Endodermal cell (in vitro differentiated cells): ENCODE measurements at places on chromosomes 6 and 20. TPM values are rescaled to one million over a fixed set of nuclear protein-coding genes. Genes with fewer than 3 reads are reported as not detected.

Gene SYTL3
- total RNA-seq: 0.20 and 0.79 TPM in 2 replicates

Gene ETV7
- total RNA-seq: 0.21 to 0.49 TPM (median 0.42 TPM) in 3 replicates

Gene ID4
- 9.9 to 39.5 TPM (median 38.5 TPM) in 3 replicates for total RNA-seq

Gene OLIG3
- total RNA-seq: not detected in 2 replicates

Gene WFDC6
- total RNA-seq: not detected in 2 replicates

Gene SIGLEC1
- not detected in 3 replicates for total RNA-seq

Gene SPEF1
- 0.44 and 0.77 TPM in 2 replicates for total RNA-seq

Gene MAN1A1
- 41.6 and 43.7 TPM in 2 replicates for total RNA-seq

Gene PACRG
- 0.42 TPM in 1 of 3 replicates, not detected in the others for total RNA-seq

Gene CFB
- 0.51 to 0.66 TPM in 2 of 3 replicates, not detected in the other for total RNA-seq

Gene ECT2L
- not detected in 3 replicates for total RNA-seq

Gene UBE3D
- 16.7 to 20.8 TPM (median 18.0 TPM) in 3 replicates for total RNA-seq

Gene FAM135A
- 14.2 to 34.0 TPM (median 29.4 TPM) in 3 replicates for total RNA-seq

Gene ERVFRD-1
- not detected in 3 replicates for total RNA-seq

Gene TRAPPC3L
- total RNA-seq: not detected in 2 replicates

Gene WASF1
- 31.1 to 37.1 TPM (median 31.8 TPM) in 3 replicates for total RNA-seq

Gene GPR31
- total RNA-seq: not detected in 2 replicates

Gene SLC22A3
- total RNA-seq: 4.6 to 7.7 TPM (median 7.4 TPM) in 3 replicates

Gene ADAM33
- 3.0 and 3.3 TPM in 2 replicates for total RNA-seq

Gene KCNK5
- 17.1 to 34.2 TPM (median 32.2 TPM) in 3 replicates for total RNA-seq

Gene OVOL2
- total RNA-seq: 4.8 to 18.7 TPM (median 17.0 TPM) in 3 replicates

Gene HLA-DOB
- total RNA-seq: not detected in 2 replicates

Gene KHDRBS2
- 7.2 and 11.4 TPM in 2 replicates for total RNA-seq

Gene SAPCD1
- total RNA-seq: 6.9 and 8.4 TPM in 2 replicates

Gene NFATC2
- total RNA-seq: 1.9 to 3.5 TPM (median 2.1 TPM) in 3 replicates

Gene TMEM244
- not detected in 3 replicates for total RNA-seq
